ENCODE measurements at places on chromosomes 13 and 19. TPM values are rescaled to one million over a fixed set of nuclear protein-coding genes. Genes with fewer than 3 reads are reported as not detected.

GRCh38 chr13:59408738-59409137, 755.0 kb downstream of the DIAPH3 start:
- no peak overlapping the region for H3K4me3 ChIP-seq
- no peak for DNase-seq
- H3K27ac ChIP-seq: no peak overlapping the region
- H3K4me1 ChIP-seq: peaks cover 6% of the 10 kb centered on the region

DNA sequence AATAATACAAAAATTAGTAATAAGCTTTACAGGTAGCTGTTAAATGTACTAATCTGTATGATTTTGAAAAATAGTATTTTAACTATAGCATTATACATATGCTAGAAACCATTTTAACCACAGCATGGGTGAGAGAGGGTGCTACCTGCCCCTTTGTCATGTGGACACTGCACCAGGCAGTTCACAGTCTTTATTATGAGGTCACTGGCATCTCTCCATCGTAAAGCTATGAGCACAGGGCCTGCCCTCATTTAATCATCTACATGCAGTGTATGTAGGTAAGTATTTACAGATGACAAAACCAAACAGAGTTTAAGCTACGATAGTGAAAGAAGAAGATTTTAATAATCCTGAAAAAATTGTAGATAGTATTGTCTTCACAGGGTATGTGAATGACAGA, 21.7 kb downstream of the EDNRB start:
- H3K36me3 ChIP-seq: no peaks in the 10 kb centered on the region
- no peaks in the 10 kb centered on the region for H3K4me1 ChIP-seq
- H3K27me3 ChIP-seq: no peaks in the 10 kb centered on the region
- H3K4me3 ChIP-seq: no peak overlapping the region
- DNase-seq: no peak

DNA sequence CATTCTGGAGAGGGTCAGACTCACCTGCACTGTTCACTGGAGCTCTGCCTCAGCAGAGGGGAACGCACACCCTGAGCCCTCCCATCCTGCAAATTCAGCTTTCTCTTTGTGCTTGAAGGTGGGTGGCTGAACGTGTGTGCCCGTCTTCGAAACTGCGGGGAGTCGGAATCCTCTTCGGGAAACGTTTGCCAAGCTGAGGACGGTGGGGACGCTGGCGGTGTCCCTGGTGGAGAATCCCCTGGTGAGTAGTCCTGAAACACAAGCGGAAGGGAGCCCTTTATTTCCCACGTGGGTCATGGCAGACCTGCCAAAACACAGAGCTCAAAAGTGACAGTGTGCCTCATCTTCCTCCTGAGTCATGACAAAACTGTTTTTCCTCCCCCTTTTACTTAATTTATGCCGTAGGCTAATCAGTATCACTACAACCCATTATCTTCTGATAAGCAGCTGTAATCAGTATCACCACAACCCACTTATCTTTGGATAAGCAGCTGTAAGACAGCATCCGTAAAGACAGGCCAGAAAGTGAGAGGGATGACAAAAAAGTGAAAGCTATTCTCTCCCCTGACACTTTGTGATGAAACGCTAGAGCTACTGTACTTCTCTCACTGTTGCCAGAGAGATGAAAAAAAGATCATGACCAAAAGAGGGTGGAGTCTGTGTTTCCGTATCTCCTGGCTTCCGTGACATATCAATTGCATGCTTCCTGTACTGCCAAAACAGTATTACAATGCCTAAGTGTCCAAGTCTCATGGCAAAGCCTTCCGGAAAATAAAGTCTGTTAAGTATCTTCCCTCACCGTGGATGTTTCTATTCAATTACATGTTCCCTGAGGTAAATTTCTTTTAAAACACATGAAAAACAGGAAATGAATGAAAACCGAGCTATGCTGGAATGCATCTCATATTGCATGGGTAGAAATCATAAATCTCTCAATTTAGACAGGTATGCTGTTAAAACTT, 155.5 kb downstream of the TBC1D4 start:
- H3K36me3 ChIP-seq: no peaks in the 10 kb centered on the region
- peaks cover 2% of the 10 kb centered on the region for H3K4me1 ChIP-seq
- no peaks in the 10 kb centered on the region for H3K27me3 ChIP-seq
- no peak for DNase-seq

DNA sequence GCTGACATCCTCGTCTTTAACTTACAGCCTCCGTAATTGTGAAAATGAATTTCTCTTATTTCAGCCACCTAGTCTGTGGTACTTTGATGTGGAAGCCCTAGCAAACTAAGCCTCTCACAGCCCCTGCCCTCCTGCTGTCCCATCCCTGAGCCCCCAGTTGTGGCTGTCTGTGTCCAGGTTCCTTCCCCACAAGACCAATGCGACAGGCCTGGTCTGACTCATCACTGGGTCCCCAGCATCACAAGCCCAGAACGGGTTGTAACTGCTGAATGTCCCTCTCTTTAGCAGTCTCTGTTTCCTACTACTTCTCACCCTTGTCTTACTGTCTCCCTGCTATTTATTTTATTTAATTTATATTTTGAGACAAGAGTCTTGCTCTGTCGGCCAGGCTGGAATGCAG, 5.7 kb downstream of the POU2F2 start:
- no peak overlapping the region for H3K4me3 ChIP-seq
- no peak overlapping the region for H3K27ac ChIP-seq
- no peak for DNase-seq
- no peaks in the 10 kb centered on the region for H3K36me3 ChIP-seq
- H3K4me1 ChIP-seq: 0 out of 2 replicates have a peak, but pooled peaks cover 2% of the 10 kb centered on the region

- peak overlapping the region; percentile 92 for H3K4me3 ChIP-seq
- H3K4me1 ChIP-seq: no peaks in the 10 kb centered on the region
- H3K27me3 ChIP-seq: no peaks in the 10 kb centered on the region
- no peak for DNase-seq
- H3K27ac ChIP-seq: no peak overlapping the region
Measured at GRCh38 chr19:45469945-45470761, 2.4 kb downstream of the FOSB start.

GRCh38 chr19:3620145-3620816, 6.3 kb downstream of the CACTIN start:
- DNase-seq: no peak
- H3K36me3 ChIP-seq: peaks cover 21% of the 10 kb centered on the region
- no peak overlapping the region for H3K27ac ChIP-seq
- no peaks in the 10 kb centered on the region for H3K27me3 ChIP-seq

DNA sequence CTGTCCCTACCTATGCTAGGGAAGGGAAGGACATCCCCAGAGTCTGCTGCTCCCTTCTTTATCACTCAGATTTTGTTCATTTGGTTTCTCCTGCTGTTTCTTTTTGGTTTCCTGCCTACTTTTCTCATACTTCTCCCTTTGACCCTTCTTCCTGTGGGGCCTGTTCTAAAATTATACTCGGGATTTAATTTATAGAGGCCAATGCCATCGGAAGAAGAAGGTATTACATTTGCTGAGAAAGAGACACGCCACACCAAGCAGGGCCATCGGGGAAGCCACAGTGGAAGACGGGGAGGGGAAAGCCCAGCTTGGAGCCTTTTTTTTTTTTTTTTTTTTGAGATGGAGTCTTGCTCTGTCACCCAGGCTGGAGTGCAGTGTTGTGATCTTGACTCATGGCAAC, 46.8 kb upstream of the FARP1 start:
- no peaks in the 10 kb centered on the region for H3K4me1 ChIP-seq
- no peaks in the 10 kb centered on the region for H3K27me3 ChIP-seq
- no peak overlapping the region for H3K4me3 ChIP-seq
- H3K27ac ChIP-seq: no peak overlapping the region

- no peaks in the 10 kb centered on the region for H3K27me3 ChIP-seq
- no peak overlapping the region for H3K27ac ChIP-seq
- H3K4me1 ChIP-seq: no peaks in the 10 kb centered on the region
- H3K4me3 ChIP-seq: no peak overlapping the region
- no peak for DNase-seq
- H3K36me3 ChIP-seq: no peaks in the 10 kb centered on the region
Measured at GRCh38 chr13:113792886-113793717, 34.1 kb downstream of the TMEM255B start.

DNA sequence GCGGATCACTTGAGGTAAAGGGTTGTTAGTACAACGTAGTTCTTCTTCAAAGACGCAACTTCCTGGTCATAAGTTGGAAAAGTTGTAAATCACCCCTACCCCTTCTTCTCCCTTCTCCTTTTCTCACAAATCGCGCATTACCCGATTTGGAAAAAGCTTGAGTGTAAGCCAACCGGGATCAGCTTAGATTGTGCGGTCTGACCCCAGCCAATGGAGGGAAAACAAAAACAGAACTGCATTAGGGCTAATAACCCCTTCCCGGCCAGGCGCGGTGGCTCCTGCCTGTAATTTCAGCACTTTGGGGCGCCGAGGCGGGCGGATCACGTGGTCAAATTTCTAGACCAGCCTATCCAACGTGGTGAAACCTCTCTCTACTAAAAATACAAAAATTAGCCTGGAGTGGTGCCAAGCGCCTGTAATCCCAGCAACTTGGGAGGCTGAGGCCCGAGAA, 806 bp downstream of the ZNF90 start:
- peaks cover 39% of the 10 kb centered on the region for H3K36me3 ChIP-seq
- no peaks in the 10 kb centered on the region for H3K27me3 ChIP-seq
- H3K4me1 ChIP-seq: peaks cover 11% of the 10 kb centered on the region
- peak overlapping the region; percentile 99 for H3K4me3 ChIP-seq

- no peak overlapping the region for H3K27ac ChIP-seq
- peaks cover 9% of the 10 kb centered on the region for H3K4me1 ChIP-seq
- no peaks in the 10 kb centered on the region for H3K36me3 ChIP-seq
- DNase-seq: no peak
Measured at GRCh38 chr19:33535226-33535625, 13.6 kb upstream of the PEPD start.

DNA sequence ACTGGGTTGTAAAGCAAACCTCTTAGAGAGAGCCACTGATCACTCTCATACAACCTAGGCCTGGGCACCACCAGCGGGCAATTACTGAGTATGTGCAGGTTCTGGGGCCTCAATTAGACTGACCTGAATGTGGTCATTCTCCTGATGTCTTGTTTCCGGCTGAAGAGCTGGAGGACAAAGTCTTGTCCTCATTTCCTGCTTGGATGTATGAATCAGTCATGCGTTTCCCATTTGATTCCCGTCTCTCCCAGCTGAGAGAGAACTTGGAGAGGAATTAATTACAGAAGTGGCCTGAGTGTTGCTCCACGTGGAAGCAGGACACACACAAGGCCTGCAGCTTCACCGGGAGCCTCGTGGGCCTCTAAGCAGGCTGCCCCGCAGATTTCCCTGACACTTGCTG, 799.3 kb upstream of the ARGLU1 start:
- H3K36me3 ChIP-seq: no peaks in the 10 kb centered on the region
- no peak for DNase-seq
- H3K27me3 ChIP-seq: no peaks in the 10 kb centered on the region
- H3K27ac ChIP-seq: no peak overlapping the region

DNA sequence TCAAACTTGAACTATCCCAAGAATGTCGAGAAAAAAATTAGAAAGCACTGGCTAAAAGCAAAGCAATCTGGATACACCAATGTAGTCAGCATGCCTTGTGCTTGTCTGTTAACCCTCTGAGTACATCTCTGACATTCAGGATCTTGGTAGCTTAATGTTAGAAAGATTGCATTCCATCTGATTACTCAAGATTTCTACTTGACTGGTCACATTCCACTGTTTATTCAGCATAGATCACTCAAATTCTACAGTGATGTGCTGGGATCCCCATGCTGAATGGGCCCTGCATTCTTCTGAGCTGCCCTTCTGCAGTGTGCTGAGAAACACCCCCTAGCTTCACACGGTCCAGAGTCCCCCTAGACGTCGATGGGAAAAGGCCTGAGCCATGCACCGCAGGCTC, 295.4 kb upstream of the MAB21L1 start:
- H3K36me3 ChIP-seq: no peaks in the 10 kb centered on the region
- H3K4me1 ChIP-seq: no peaks in the 10 kb centered on the region
- no peak overlapping the region for H3K27ac ChIP-seq
- DNase-seq: no peak
- H3K27me3 ChIP-seq: no peaks in the 10 kb centered on the region

DNA sequence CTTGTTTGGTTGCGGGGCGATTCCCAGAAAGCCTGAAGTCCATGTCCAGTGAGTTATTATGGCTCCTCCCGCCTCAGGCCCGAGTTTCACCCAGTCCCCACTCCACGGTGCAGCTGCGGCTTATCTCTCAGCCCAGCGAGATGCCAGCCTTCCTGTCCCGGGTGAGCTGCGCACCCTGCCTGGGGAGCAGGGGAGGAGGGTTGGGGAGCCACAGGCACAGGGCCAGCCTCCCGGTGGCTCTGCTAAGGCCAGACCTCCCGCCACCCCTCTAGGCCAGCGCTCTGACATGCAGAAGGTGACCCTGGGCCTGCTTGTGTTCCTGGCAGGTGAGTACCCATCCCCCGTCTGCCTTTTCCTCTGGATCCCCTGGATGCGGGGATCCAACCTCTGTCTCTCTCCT, 3.5 kb downstream of the FXYD3 start:
- no peak for DNase-seq
- no peaks in the 10 kb centered on the region for H3K4me1 ChIP-seq
- no peaks in the 10 kb centered on the region for H3K27me3 ChIP-seq
- H3K4me3 ChIP-seq: no peak overlapping the region

SLC10A2 gene
- not detected for total RNA-seq

ZNF416 gene
- total RNA-seq: 11.4 TPM

SSC5D gene
- 3.2 TPM for total RNA-seq

IGFL3 gene
- total RNA-seq: not detected

NEK5 gene
- 0.26 TPM for total RNA-seq

ICAM3 gene
- 29.6 TPM for total RNA-seq

Data from H9 (cell line).